Ecto neural progenitor cell (in vitro differentiated cells): ENCODE measurements at places on chromosomes 5 and 9.

- DNase-seq = no peak
These were observed 99.9 kb downstream of the PRR16 start for GRCh38 chr5:120564013-120564412.

DNA sequence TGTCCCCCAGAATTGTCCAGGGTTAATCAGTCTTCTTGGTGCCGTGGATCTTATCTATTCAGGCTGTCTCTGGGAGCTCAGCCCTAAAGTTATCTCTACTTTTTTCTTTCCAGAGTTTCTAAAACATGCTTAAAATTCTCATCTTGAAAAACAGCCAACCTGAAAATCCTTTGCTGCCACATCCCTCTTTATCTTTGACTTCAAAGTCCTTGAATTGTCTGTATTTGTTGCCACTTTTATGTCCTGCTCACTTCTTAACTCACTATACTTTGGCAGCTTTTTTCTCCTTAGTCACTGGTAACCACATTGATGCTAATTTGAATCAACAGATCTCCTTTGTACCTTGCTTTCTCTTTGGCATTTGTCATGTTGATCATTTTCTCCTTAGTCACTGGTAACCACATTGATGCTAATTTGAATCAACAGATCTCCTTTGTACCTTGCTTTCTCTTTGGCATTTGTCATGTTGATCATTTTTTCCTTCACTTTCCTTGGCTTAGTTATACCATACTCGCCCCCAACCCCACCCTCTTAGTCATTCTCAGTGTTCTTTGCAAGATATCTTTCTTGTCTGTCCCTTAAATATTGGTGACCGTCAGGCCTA is 8.5 kb downstream of the DMXL1 start:
- no peak for DNase-seq

DNA sequence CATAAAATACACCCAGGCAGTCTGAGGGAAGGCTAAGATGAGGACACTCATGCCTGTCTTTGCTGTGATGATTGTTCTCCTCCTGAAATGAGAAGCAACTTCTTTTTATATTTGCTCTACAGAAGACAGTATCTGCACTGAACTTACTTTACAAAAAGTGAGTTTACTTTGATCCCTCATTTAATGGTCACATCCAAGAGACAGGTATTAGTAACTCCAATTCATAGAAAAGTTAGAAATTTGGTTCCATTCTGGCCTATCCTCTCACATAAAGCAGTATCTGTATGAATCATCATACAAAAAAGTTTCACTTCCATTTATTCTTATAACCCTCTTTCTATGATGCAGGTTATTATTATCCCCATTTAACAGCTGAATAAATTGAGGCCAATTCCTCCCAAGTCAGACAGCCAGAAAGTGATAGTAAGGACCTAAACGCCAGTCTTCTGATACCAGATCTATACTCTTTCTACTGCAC is 15.2 kb downstream of the TSTD2 start:
- no peak for DNase-seq

- DNase-seq = peak; percentile 61
These were observed 1.7 kb downstream of the PRDM6 start for GRCh38 chr5:123090661-123091297.

DNA sequence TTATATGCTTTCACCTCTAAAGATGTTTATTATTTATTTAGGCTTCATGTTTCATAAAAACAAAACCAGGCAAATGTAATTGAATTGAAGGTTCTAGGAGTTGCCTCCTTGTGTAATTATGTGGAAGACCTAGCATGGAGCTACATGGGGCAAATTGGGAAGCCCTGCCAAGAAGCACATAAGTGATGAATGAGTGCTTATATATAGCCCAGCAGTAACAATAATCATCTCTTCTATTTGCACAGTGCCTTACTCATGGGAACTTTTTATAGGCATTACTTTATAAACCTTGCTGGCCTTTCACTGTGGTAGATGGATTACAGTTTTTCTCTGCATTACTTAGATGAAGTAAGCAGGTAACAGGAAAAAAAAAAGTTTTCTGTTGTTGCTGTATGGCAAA is 40.0 kb upstream of the GRAMD2B start:
- no peak for DNase-seq

- DNase-seq = no peak
These were observed 19.0 kb upstream of the GGTA1 start for GRCh38 chr9:121518634-121519033.

DNA sequence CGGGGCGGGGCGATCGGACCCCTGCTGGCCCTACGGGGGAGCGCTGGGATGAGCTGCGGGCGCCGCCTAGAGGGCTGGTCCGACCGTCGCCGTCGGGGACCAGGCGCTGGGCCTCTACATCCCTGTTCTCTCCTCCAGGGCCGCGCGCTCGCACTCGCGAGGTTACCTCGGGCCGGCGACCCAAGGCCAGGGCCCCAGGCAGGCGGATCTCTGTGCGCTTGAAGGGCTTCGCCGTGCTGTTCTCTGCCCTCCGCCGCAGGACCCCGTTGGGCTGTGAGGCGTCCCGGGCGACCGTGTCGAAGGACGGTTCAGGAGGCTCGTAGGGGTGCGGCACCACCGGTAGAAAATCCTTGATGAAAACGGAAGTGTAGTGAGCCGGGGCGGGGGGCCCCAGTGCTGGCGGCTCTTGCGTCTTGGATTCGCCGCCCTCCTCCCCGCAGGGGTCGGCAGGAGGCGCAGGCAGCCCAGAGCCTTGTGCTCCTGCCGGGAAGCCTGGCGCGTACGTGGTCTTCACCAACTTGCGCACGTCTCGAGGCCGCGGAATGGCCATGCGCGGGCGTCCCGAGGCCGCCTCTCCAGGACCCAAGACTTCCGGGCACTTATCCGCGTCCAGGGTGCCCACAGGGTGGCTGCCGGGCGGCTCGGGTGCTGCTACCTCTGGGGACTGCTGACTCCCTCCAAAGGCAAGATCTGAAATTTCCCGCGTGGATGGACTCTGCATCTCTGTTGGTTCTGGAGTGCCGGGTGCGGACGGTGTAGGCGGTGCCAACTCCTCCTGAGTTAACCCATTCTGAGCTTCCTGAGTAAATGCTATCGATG is 2.0 kb downstream of the PROB1 start:
- DNase-seq = peak; percentile 86

DNA sequence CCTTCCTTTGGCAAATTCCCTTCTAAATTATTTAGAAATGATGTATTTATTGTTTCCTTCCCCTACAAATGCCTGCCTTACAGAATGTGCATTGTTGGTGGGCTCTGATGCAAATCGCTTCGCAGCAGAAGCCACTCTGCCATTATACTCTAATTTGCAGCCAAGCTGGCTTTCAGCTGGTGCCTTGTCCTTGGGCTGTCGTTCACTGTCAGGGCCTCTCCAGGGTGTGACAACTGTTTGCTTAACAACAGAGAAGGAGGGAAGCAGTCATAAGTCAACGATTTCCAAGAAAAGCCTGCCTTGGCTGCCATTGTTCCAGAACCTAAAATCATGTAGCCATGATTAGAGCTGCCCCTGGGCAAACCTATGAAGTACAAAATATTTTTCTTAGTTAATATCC is 260.1 kb upstream of the RGMB start:
- DNase-seq = no peak

- no peak for DNase-seq
These were observed 388.8 kb downstream of the CDK5RAP2 start for GRCh38 chr9:120191141-120191540.
